T47D (cell line): ENCODE measurements at places on chromosomes 3 and 15.

- DNase-seq: no peak
Measured at GRCh38 chr15:36495456-36495991, 83.9 kb upstream of the CDIN1 start.

GRCh38 chr3:183560607-183561006 is 5.1 kb upstream of the KLHL6 start:
- DNase-seq: peak; percentile 53

DNA sequence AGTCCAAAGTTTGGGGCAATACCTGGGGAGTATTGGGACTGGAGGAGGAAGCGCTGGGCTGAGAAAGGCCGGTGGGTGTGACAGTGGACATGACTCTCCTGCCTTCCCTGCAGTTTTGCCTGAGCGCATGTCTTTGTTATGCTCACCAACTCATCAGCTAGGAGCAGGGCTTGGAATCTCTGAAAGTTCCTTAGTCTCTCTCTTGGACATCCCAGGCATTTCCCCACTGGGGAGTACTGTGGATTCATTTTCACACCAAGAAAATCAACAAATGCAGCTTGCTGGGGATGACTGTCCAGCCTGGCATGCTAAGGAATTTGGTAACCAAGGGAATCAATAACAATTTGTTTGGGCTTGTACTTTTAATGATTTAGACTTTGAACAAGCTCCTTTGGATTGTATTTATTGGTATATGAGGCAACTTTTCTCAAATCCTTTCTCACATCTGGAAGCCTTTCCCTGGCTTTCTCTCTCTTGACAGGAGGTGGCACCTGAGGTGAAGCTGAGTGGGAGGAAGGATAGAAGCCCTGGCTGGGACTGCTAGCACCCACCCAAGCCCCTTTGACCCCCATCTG is 48.5 kb upstream of the CHST2 start:
- no peak for DNase-seq

- no peak for DNase-seq
Measured at GRCh38 chr15:89128320-89129122, 40.3 kb downstream of the ABHD2 start.
